H1 (cell line): ENCODE measurements at places on chromosomes 6 and 20. TPM values are rescaled to one million over a fixed set of nuclear protein-coding genes. Genes with fewer than 3 reads are reported as not detected.
A peak's percentile ranks its signal among the peaks of the same experiment; 100 is the strongest.

HDGFL1 gene
- not detected in 2 replicates for total RNA-seq

MOXD1 gene
- 1.4 and 1.6 TPM in 2 replicates for total RNA-seq

SIM1 gene
- total RNA-seq, result 0.39 and 0.61 TPM in 2 replicates

NKAIN4 gene
- 6.6 and 6.9 TPM in 2 replicates for total RNA-seq

TAAR5 gene
- total RNA-seq, result not detected in 2 replicates

NRSN2 gene
- total RNA-seq, result 15.0 and 19.4 TPM in 2 replicates

BLOC1S5 gene
- 15.4 and 17.2 TPM in 2 replicates for total RNA-seq

OR2B6 gene
- total RNA-seq, result not detected in 2 replicates

WFDC10B gene
- 0.54 TPM in 1 of 2 replicates, not detected in the other for total RNA-seq

GRCh38 chr6:84414531-84414930, 187.1 kb upstream of the CEP162 start:
- H3K36me3 ChIP-seq, result no peaks in the 10 kb centered on the region
- no peak for DNase-seq
- no peak overlapping the region for H3K4me3 ChIP-seq
- no peaks in the 10 kb centered on the region for H3K27me3 ChIP-seq

DNA sequence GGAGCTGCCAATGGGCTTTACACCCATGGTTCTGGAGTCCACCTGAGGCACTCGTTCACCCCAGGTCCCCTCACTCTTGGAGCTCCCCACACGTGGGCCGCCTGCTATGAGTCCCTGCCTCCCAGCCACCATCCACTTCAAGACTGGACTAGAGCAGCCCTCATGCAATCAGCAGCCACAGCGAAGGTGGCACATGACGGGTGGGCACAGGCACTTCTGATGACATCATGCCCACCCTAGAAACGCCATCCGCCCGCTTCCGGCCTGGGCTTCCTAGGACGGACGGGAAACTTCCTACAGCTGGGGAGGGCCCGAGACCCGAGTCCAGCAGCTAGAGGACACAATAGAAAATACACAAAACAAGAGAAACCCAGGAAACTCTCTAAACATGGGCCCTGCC, 85.5 kb downstream of the PDE10A start:
- H3K27ac ChIP-seq, result no peak overlapping the region
- H3K4me3 ChIP-seq, result no peak overlapping the region
- no peak for DNase-seq
- H3K27me3 ChIP-seq, result no peaks in the 10 kb centered on the region
- no peaks in the 10 kb centered on the region for H3K36me3 ChIP-seq
- no peaks in the 10 kb centered on the region for H3K4me1 ChIP-seq

- no peaks in the 10 kb centered on the region for H3K36me3 ChIP-seq
- no peaks in the 10 kb centered on the region for H3K27me3 ChIP-seq
- no peaks in the 10 kb centered on the region for H3K4me1 ChIP-seq
- no peak overlapping the region for H3K4me3 ChIP-seq
These were observed 457.2 kb downstream of the KIF16B start for GRCh38 chr20:16115911-16116552.

GRCh38 chr6:144296973-144297372, 11.8 kb downstream of the UTRN start:
- no peak overlapping the region for H3K4me3 ChIP-seq
- no peaks in the 10 kb centered on the region; the same call in 1 of the 2 replicates for H3K27me3 ChIP-seq
- no peak overlapping the region for H3K27ac ChIP-seq
- no peaks in the 10 kb centered on the region for H3K36me3 ChIP-seq
- no peak for DNase-seq
- no peaks in the 10 kb centered on the region for H3K4me1 ChIP-seq

GRCh38 chr6:168061269-168062210, 17.5 kb downstream of the FRMD1 start:
- H3K4me3 ChIP-seq, result no peak overlapping the region
- no peaks in the 10 kb centered on the region for H3K27me3 ChIP-seq
- no peaks in the 10 kb centered on the region for H3K4me1 ChIP-seq

- peaks cover 6% of the 10 kb centered on the region for H3K4me1 ChIP-seq
- no peak within 1 kb of the TSS for H3K27ac ChIP-seq
- DNase-seq, result peak; percentile 79
- H3K27me3 ChIP-seq, result peaks cover 26% of the 10 kb centered on the region
These were observed at the start of gene NTSR1 for GRCh38 chr20:62708591-62709536. Gene NTSR1 (plus strand): TSS chr20:62708836. CDS start chr20:62709208, 372 bp downstream.

- H3K36me3 ChIP-seq, result no peaks in the 10 kb centered on the region
- H3K4me3 ChIP-seq, result no peak overlapping the region
- no peaks in the 10 kb centered on the region for H3K4me1 ChIP-seq
- DNase-seq, result no peak
These were observed 57.1 kb upstream of the MAP7 start for GRCh38 chr6:136607204-136607931.

GRCh38 chr6:64062960-64063683, 427.5 kb downstream of the PHF3 start:
- no peak overlapping the region for H3K4me3 ChIP-seq
- H3K36me3 ChIP-seq, result no peaks in the 10 kb centered on the region
- no peak overlapping the region for H3K27ac ChIP-seq
- no peak for DNase-seq
- H3K4me1 ChIP-seq, result no peaks in the 10 kb centered on the region
- H3K27me3 ChIP-seq, result no peaks in the 10 kb centered on the region

DNA sequence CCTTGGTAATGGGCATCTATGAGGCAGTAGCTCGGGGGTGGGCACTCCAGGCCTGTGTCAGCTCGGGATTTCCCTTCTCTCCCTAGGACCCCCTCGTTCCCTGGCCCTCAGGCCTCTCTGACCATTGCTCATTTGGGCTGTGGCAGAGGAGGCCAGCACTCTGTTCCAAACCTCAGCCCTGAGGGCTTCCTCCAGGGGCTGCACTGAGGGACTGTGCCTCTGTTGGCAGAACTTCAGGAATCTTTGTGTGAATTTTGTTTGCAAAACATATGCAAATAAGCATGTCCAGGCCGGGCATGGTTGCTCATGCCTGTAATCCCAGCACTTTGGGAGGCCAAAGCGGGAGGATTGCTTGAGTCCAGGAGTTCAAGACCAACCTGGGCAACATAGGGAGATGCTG, 11.0 kb downstream of the PACSIN1 start:
- no peaks in the 10 kb centered on the region for H3K36me3 ChIP-seq
- H3K4me1 ChIP-seq, result peaks cover 9% of the 10 kb centered on the region; the same call in 1 of the 2 replicates
- no peak overlapping the region for H3K27ac ChIP-seq
- DNase-seq, result no peak
- no peaks in the 10 kb centered on the region for H3K27me3 ChIP-seq

DNA sequence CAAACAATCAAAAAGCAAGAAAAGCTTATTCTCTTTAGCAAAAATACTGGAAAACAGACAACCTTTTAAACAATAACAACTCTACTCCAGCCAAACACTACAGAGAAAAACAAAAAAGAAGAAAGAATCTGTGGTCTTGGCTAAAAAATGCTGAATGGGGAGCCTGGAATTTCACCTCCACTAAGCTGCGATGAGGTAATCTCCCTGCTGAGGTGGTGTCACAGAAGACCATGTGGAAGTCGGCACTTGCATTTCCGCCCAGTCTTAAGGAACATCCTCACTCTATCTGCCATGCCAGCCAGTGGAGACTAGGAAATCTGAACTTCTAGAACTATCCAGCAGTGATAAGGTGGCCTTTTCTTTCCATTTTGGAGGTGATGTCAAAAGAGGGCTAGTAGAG, 1026.8 kb upstream of the EPHA7 start:
- no peaks in the 10 kb centered on the region for H3K36me3 ChIP-seq
- H3K27me3 ChIP-seq, result no peaks in the 10 kb centered on the region
- no peaks in the 10 kb centered on the region for H3K4me1 ChIP-seq
- DNase-seq, result no peak

- no peak for DNase-seq
- H3K27me3 ChIP-seq, result no peaks in the 10 kb centered on the region
- H3K4me3 ChIP-seq, result no peak overlapping the region
- no peaks in the 10 kb centered on the region for H3K4me1 ChIP-seq
- no peaks in the 10 kb centered on the region for H3K36me3 ChIP-seq
These were observed 82.8 kb downstream of the MLIP start for GRCh38 chr6:54194067-54194466.

DNA sequence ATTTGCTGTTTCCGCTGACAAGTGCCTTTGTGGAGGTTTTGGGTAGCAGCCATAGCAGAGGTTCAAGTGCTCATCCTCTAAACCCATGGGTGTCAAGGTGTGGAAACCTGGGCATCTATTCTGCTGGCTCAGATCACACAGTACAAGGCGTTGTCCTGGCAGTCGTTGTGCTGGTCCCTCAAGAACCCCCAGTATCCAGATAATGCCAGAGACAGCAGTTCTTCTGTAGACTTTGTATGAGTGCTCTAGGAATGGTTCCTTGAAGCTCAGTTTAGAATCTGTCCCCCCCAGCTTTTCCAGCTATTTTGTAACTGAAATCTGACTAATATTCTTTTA, 655.7 kb upstream of the MAP3K7 start:
- H3K27ac ChIP-seq, result no peak overlapping the region
- H3K4me3 ChIP-seq, result no peak overlapping the region
- DNase-seq, result no peak
- no peaks in the 10 kb centered on the region for H3K4me1 ChIP-seq
- H3K27me3 ChIP-seq, result no peaks in the 10 kb centered on the region
- H3K36me3 ChIP-seq, result no peaks in the 10 kb centered on the region

- no peaks in the 10 kb centered on the region for H3K27me3 ChIP-seq
- no peak overlapping the region for H3K4me3 ChIP-seq
- no peak overlapping the region for H3K27ac ChIP-seq
These were observed 95.3 kb downstream of the OR2B2 start for GRCh38 chr6:27816906-27817305.

DNA sequence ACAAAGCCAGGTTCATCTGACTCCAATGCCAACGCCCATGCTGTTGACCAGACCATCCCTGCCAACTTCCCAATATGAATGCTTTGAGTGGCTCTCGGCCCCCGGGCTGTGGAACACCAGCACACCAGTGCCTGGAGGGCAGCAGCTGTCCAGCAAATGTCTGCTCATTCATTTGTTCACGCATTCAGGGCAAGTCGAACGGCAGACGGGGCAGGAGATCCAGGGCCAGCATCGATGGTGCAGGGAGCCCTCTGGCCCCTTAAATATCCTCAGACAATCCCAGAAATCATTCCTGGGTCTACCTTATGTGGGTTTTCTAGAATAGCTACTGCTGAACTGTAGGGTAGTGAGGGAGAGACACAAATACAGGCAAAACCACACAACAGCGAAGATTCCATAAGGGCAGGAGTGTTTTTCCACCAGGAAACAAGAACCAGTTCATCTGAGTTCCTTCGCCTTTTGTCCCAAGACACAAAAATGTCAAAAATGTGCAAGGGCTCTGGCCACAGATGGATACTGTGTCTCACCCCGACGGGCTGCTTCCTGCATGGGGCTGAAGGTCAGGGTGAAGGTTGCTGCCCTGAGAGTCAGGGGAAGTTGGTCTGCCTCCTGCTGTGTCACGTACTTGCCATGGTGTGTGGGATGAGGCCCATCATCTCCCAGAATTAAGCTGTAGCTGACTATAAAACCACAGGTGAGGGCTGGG, 15.5 kb downstream of the RIPOR3 start:
- H3K36me3 ChIP-seq, result no peaks in the 10 kb centered on the region
- no peaks in the 10 kb centered on the region for H3K27me3 ChIP-seq
- H3K27ac ChIP-seq, result no peak overlapping the region
- no peak overlapping the region for H3K4me3 ChIP-seq
- DNase-seq, result no peak

GRCh38 chr6:93701526-93701925, 282.2 kb upstream of the EPHA7 start:
- no peak overlapping the region for H3K27ac ChIP-seq
- H3K4me3 ChIP-seq, result no peak overlapping the region
- no peaks in the 10 kb centered on the region for H3K27me3 ChIP-seq
- no peak for DNase-seq
- H3K36me3 ChIP-seq, result no peaks in the 10 kb centered on the region

DNA sequence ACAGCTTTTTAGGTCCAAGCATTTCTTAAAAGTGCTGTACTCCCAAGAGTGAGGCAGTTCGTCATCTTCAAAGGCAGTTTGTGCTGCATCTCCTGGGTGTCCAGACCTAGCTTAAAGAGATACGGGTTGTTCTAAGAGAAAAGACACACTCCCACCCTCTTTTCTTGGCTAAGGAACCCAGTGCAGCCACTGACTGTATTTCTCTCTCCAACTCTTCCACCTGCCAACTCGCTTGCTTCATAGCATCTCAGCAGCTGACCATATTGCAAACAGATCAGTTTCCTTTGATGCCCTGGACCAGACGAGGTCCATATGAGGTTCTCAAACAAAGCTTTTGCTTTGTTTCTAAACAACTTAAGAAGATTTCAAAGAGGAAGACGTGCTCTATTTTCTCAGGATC, 101.1 kb downstream of the ISM1 start:
- no peak for DNase-seq
- peaks cover 5% of the 10 kb centered on the region for H3K4me1 ChIP-seq
- no peaks in the 10 kb centered on the region for H3K36me3 ChIP-seq
- no peak overlapping the region for H3K27ac ChIP-seq
- H3K27me3 ChIP-seq, result no peaks in the 10 kb centered on the region
- H3K4me3 ChIP-seq, result no peak overlapping the region

- no peaks in the 10 kb centered on the region for H3K36me3 ChIP-seq
- peaks cover 4% of the 10 kb centered on the region for H3K4me1 ChIP-seq
These were observed 153.0 kb upstream of the UST start for GRCh38 chr6:148593813-148594170.

GRCh38 chr20:62177307-62177706, 5.5 kb upstream of the MTG2 start:
- H3K4me3 ChIP-seq, result no peak overlapping the region
- no peak for DNase-seq
- no peaks in the 10 kb centered on the region for H3K27me3 ChIP-seq

GRCh38 chr6:148760568-148761526, 14.0 kb downstream of the UST start:
- no peaks in the 10 kb centered on the region for H3K36me3 ChIP-seq
- no peak overlapping the region for H3K4me3 ChIP-seq
- no peak overlapping the region; the same call in 1 of the 2 replicates for H3K27ac ChIP-seq
- no peaks in the 10 kb centered on the region for H3K27me3 ChIP-seq
- peaks cover 17% of the 10 kb centered on the region for H3K4me1 ChIP-seq
